Esophagus muscularis mucosa (tissue), 4 donors: ENCODE measurements at places on chromosomes 12 and 14.
A peak's percentile ranks its signal among the peaks of the same experiment; 100 is the strongest.

GRCh38 chr14:94622653-94623421 is 10.6 kb downstream of the SERPINA3 start:
- DNase-seq = no peak

GRCh38 chr12:42442888-42443287 is 116.9 kb downstream of the PPHLN1 start:
- DNase-seq = no peak

DNA sequence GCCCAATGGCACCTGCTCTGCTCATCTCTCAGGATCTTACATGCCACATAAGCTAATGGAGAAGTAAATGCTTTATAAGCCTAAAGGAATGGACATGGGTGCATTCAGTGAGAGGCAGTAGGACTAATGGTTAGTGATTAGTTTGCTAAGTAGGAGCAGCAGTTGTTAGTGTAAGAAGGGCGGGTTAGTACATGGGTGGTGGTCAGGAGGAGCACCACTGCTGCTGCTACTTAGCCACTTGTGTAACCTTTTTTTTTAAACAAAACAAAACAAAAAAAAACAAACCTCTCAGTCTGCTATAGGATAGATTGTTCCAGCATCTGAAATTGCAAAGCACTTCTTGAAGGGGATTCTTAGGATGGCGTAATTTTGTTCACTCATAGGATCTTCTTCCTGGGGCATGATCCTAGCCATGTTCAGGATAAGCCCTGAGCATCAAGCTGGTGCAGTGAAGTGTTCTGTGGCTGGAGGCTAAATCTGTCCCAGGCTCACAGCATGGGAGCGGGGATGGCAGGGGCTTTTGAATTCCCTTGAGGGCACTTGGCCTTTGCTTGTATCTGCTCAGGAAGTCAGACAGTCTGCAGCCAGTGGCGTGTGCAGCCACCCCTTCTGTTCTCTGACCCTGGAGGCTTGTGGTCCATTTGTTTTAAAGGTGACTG is 63.6 kb downstream of the CHST11 start:
- DNase-seq = no peak

DNA sequence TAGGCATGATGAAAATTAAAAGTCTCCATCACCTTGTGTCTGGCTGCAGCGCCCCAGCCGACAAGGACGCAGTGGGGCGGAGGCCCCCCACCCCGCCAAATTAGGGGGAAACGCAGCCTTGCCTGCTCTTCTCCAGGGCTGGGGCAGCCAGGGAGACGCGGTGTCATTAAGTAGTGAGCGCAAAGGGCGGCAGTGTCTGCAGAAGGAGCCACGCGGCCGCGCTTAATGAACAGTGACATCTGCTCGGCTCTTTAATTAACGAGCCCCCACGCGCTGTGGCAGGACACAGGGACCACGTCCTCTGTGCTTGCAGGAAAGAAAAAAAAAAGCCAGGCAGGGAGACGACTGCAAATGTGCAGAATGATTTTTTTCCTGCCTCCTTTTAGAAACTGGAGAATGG is 93.4 kb upstream of the NCOR2 start:
- no peak for DNase-seq

GRCh38 chr14:71586131-71586897 is 345.9 kb upstream of the RGS6 start:
- DNase-seq = no peak

DNA sequence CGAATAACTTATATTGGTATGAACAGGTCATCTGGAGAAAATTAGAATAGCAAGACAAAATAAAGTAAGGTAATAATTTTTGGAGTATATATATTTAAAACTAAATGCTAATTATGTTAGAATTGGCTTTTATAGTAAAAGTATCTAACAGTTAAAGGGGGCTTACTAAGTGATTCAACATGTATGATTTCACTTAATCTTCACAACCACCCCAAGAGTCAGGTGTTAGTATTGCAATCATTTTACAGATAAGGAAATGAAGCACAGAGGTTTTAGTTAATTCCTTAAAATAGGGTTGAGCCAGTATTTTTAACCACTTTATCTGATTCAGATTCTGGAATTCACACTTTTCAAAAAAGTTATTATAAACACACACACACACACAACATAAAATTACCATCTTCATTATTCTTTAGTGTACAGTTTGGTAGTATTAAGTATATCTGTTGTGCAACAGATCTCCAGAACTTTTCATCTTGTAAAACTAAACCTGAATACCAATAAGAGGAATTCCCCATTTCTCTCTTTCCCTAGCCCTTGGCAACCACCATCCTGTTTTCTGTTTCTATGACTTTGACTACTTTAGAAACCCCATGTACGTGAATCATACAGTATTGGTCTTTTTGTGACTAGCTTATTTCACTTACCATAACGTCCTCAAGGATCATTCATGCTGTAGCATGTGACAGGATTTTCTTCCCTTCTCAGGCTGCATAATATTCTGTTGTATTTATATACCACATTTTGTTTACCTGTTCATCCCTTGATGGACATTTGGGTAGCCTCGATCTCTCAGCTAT is 12.5 kb downstream of the A2M start:
- DNase-seq = no peak

DNA sequence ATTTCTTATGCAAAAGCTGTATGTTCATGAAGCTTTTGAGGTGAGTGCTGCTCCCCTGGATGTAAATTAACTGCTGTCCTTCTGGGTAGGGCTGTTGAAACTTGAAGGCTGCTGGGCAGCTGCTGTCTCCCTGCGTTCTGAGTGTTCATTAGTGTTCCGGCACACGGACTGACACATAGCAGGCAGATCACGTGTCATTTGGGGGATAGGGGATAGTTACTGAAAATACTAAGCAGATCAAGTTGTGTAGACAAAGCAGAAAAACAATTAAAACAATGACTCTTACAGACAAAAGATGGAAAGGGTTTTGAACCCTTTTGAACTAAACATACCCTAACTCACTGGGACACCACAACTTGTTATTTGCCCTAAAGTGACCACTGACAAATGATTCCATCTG is 82.5 kb downstream of the PRICKLE1 start:
- DNase-seq = no peak

- no peak for DNase-seq
Measured at GRCh38 chr12:58794859-58795258, 125.4 kb downstream of the LRIG3 start.

GRCh38 chr12:116324654-116325335 is 47.3 kb upstream of the MED13L start:
- no peak for DNase-seq

DNA sequence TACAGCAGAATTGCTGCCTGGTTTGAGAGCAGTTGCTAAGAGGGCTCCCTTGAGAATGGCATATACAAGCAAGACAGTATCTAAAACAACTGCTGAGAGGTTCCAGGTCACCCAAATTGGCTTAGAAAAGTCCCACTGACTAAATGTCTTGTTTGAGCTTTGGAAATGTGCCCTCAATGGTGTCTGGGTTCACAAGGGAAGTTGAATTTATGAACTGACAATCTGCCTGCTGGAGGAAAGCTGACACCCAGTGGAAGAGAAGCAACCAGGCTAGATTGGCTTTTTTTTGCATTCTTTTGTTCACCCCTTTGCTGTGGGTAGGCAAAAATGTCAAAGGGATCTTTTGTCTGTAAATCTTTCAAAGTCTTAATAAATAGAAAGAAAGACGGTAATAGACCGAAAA is 44.6 kb upstream of the NPFF start:
- DNase-seq = no peak

DNA sequence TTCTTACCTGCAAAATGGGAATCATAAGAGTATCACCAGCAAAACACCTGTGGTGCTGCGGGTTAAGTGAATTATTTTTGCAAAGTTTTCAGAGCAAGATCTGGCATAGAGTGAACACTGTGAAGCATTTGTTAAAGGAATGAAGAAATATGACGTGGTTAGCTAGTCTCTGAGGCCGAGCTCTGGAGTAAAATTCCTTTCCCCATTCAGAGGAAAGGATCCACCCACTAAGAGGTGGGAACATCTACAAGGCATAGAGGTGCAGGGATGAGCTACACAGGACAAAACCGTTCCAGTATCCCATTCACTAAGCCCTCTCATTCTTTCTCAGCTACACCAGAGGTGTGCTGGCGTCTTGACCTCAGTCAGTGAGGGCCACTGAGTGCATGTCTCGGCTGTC is 48.5 kb downstream of the JAG2 start:
- DNase-seq = no peak

DNA sequence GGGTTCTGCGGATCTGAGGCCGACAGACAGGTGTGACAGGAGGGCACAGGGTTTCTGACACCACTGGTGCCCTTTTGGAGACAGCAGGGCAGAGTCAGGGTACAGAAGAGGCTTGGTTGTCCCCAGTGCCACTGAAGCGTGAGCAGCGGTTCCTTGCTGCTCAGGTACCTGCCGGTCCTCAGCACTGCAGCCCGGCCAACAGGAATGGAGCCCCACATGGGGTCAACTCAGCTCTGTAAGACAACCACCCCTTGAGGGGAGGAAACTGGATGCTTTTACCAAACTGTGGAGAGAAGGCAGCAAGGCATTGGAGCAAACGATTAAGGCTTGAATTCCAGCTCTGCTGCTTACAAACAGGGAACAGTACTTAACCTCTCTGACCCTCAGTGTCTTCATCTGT is 246.4 kb upstream of the NOS1 start:
- no peak for DNase-seq

DNA sequence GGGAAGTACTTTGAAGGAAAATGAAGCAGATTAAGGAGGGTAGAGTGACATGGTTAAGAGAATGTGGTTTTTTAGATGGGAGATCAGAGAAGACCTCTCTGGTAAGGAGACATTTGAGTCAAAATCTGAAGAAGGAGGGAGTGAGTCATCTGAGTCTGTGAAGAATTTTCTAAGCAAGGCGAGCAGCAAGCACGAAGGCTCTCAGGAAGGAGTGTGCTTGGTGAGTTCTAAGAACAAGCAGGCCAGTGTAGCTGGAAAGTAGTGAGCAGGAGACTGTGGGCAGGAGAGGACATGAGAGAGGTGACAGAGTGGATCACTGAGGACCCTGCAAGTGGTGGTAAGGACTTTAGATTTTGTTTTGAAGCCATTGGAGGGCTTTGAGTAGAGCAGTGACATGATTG is 76.3 kb upstream of the FUT8 start:
- DNase-seq = no peak

GRCh38 chr12:20415028-20415427 is 46.7 kb downstream of the PDE3A start:
- DNase-seq = no peak

DNA sequence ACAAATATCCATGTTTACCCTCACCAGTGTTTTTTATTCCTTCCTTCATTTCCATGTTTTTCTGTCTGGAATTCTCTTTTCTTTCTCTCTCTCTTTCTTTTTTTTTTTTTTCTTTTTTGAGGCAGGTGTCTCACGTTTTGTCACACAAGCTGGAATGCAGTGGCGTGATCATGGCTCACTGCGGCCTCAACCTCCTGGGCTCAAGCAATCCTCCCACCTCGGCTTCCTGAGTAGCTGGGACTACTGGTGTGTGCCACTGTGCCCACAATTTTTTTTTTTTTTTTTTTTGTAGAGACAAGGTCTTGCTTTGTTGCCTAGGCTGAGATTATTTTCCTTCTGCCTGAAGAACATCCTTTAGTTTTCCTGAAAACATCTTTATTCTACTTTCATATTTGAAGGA is 15.0 kb upstream of the AMIGO2 start:
- no peak for DNase-seq

DNA sequence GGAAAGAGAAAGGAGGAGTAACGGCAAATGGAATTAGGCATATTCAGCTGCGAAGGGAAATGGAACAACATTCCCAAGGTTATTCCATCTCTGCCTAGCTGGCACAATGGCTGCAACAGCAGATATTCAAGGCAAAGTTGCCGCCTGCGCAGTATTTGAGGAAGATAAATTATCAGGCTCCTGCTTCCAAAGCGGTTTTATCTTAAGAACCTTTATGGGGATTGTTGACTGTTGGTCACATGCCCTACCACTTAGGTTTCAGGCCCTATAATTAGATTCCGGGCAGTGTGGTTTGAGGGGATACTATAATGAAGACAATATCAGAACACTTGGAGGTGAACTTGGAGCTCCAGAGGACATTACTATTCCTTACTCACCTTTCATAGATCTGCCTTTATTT is 99.7 kb downstream of the FGD4 start:
- no peak for DNase-seq

DNA sequence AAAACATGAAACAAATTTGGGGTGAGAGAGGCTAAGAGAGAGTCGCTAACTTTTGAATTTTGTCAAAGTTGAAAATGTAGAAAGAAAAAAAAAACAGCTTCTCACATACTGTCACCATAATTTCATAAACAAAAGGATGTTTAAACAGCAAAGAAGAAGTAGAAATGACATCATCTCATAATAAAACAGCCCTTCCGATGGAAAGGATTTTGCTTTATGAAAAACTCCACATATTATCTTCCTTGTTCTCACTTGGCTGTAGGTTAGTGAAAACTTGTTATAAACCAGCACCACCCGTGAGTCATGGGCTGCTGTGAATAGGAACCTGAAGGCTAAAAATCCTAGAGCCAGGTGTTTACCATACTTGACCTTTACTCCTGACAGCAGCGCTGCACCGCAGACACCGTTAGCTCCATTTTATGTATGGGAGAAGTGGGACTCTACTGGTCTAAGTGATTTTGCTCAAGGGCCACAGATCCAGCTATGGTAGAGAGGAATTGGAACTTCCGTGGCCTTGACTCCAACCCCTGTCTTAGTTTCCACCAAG is 63.0 kb upstream of the VRK1 start:
- no peak for DNase-seq

DNA sequence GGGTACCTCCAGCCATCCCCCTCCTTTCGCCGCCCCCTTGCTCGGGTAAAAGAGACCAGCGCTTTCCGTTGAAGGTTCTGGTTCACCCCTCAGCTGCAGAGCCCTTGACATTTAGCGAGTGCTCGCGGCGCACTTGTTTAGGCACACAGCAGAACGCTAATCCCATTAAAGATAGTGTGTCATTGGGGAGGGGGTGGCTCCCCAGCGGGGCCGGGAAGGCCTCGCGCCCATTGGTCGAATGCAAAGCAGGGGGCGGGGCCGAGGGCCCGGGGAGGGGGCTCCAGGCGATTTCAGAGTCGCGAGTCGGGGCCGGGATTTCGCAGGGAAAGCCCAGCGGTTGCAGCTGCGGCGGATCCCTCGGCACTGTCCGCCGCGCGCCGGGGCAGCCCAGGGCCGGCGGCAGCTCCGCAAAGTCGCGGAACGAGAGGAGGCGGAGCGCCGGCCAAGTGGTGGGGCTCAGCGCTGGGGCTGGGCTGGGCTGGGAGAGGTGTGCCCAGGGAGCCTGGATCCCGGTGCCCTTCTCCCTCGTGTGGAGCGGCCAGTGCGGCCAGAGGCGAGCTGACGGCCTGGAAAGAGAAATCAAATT is 122.9 kb downstream of the TSPAN9 start:
- DNase-seq = no peak

GRCh38 chr12:29698756-29699155 is 85.0 kb downstream of the TMTC1 start:
- DNase-seq = no peak

GRCh38 chr14:37197421-37198272 is at the start of gene MIPOL1:
MIPOL1 (plus strand) TSS chr14:37197937; CDS start chr14:37247889, 49,952 bp downstream.
- peak; percentile 93 for DNase-seq

- DNase-seq = no peak
Measured at GRCh38 chr12:122643207-122643805, 59.9 kb downstream of the HCAR2 start.
